NCI-H1694 (cell line): ENCODE measurements at places on chromosomes 12 and 14.

GRCh38 chr14:62905566-62905965, 139.7 kb downstream of the KCNH5 start:
- no peak for DNase-seq

GRCh38 chr12:99455350-99456035, 192.1 kb upstream of the GARIN6 start:
- DNase-seq: no peak

GRCh38 chr14:33674927-33675326, 275.9 kb downstream of the EGLN3 start:
- no peak for DNase-seq

GRCh38 chr14:64877846-64878245, 1.9 kb downstream of the SPTB start:
- no peak for DNase-seq

DNA sequence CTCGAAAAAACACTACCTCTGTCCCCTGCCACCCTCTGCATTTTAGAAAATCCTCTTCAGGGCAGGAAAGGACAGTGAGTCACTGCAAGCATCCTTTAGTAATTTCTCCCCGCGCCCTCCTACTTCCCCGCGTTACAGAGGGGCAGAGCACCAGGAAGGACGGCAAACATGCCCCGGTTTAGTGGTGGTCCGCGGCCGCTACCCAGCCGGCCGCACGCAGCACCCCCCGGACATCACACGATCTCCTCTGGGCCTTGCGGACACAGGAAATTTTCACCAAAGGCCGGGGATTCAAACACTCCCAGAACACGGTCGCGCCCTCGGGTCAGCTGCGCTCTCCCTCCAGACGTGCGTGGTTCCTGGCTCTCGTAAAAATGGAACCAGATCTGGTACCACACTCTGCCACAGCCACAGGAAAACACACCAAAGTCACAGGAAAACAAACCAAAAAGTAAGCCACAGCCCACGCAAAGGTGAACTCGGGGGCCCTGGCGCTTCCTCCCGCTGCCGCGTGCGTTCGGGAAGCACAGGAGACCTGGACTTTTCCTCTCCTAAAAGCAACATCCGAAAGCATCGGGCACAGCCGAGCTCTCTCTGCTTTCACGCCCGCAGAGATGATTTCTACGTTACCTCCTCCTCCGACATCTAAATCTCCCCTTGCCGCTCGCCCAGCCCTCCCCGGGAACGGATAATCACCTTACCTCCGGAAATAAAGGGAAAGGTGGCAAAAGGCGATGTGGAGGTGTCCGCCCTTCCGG, 839 bp downstream of the SLC38A1 start:
- DNase-seq: no peak

- no peak for DNase-seq
Measured at GRCh38 chr12:6754411-6754810, 1.5 kb upstream of the MLF2 start.

- no peak for DNase-seq
Measured at GRCh38 chr12:127294651-127295210, 972.2 kb upstream of the TMEM132C start.

GRCh38 chr12:45208604-45209487, 7.0 kb upstream of the ANO6 start:
- no peak for DNase-seq

DNA sequence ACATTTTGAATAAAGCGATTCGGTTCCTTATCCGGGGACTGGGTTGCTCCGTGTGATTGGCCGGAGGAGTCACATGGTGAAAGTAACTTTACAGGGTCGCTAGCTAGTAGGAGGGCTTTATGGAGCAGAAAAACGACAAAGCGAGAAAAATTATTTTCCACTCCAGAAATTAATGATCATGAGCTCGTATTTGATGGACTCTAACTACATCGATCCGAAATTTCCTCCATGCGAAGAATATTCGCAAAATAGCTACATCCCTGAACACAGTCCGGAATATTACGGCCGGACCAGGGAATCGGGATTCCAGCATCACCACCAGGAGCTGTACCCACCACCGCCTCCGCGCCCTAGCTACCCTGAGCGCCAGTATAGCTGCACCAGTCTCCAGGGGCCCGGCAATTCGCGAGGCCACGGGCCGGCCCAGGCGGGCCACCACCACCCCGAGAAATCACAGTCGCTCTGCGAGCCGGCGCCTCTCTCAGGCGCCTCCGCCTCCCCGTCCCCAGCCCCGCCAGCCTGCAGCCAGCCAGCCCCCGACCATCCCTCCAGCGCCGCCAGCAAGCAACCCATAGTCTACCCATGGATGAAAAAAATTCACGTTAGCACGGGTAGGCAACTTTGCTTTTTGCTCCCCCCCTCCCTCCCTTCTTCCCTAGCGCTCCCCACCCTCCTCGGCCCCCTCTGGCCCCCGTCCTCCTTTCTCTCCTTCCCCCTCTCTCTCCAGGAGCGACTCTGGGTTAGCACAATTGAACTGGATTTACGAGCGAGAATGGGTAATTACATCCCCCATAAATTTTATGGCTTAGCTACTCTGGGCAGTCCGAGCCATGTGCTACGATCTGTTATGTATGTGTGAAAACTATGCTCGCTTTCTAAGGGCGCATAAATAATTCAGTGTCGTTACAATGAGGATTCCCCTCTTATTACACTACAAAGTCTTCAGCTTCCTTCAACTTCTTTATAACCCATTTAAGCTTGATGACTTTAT, at the start of gene HOXC4:
Gene HOXC4 (plus strand): TSS at position 85 of the 991 bp plus-strand sequence. CDS start 88 bp downstream, at position 173.
- no peak for DNase-seq

GRCh38 chr12:14514154-14514842, 53.4 kb downstream of the PLBD1 start:
- no peak for DNase-seq

DNA sequence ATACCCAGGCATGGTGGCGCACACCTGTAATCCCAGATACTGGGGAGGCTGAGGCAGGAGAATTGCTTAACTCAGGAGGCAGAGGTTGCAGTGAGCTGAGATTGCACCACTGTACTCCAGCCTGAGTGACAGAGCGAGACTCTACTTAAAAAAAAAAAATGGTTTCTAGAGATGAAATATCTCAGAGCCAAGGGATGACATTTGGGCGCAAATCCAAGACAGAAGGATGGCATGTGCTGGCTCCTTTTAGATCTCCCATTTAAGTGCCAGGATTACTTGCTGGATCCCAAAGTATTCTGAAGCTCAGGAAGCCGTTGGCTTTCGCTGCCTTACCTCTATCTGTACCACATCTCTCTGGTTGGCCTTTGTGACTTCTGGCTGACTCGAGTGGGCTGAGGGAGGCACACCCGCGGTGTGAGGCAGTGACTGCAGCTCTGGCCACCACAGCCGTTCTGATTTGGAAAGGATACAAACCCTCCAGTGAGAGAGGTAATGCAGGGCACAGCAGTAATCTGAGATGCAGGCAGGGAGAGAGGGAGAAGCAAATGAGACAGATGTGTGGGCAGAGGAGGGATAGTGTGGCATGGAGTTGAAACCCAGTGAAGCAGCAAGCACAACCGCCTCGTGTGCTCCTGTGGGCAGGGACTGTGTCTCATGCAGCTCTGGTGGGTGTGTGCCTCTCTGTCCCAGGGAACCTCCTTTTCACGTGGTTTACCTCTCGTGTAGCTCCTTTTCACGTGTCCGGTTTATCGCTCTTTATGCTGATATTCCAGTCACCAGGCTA, 4.9 kb downstream of the B4GALNT3 start:
- DNase-seq: peak; percentile 26

DNA sequence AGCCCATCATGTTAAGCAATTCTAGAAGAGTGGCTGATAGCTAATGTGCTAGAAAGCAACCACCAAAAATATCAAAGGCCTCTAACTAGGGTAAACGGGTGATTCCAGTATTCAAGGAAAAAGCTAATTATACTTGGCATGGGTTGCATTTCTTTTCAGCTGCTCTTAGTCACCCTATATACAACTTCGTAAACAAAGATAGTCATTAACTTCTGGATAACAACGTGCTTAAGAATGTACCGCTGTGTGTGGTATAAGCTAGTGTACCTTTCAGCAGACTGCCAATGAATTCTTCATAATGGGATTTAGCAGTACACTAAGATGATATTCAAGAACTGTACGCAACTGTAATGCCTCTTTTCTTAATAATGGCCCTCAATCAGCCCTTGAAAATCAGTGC, 42.2 kb upstream of the SLC6A13 start:
- DNase-seq: no peak

- DNase-seq: no peak
Measured at GRCh38 chr14:64649383-64649998, 54.7 kb upstream of the PLEKHG3 start.

DNA sequence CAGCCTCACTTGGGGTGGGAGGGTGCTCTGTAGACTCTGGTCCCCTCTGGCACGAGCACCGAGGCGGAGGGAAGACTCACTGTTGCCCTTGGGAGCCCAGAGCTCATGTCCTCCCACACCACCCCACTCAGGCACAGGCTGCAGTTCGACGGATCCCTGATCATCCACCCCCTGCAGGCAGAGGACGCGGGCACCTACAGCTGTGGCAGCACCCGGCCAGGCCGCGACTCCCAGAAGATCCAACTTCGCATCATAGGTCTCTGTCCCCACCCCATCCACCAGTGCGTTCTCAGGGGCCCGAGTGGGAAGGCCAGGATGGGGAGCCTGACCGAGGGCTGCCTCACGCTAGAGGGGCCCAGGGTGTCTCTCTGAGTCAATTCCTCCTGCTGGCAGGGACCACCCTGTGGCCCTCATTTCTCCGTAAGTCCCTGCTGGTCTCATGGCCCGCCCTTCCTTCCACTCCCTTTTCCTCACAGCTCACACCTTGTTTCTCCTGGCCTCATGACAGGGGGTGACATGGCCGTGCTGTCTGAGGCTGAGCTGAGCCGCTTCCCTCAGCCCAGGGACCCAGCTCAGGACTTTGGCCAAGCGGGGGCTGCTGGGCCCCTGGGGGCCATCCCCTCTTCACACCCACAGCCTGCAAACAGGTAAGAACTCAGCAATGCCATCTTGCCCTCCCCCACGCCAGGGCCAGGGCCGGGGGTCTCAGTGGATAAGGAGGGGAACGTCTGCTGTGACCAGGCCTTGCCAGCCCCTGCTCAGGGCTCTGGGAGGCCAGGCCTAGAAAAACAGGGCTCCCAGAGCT, 27.0 kb downstream of the PAPLN start:
- DNase-seq: no peak

GRCh38 chr14:51776102-51776894, 84.1 kb upstream of the GNG2 start:
- DNase-seq: peak; percentile 64

DNA sequence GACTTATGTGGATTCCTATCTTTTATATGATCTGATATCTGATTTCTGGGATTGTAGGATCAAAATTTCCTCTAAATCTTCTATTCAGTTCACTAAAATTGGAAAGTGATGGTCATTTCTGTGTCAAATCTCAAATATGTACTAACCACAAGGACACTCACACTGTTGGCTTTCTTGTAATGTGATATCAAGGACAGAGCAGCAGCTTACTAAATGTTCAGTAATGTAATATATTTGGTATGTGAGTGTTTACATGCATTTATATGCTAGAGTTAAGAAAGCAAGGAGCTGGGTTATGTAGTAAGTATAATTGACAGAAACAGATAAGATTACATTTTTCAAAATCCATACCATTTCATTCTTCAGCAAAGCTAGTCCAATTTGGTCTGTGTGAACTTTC, 16.5 kb downstream of the PUS7L start:
- no peak for DNase-seq

DNA sequence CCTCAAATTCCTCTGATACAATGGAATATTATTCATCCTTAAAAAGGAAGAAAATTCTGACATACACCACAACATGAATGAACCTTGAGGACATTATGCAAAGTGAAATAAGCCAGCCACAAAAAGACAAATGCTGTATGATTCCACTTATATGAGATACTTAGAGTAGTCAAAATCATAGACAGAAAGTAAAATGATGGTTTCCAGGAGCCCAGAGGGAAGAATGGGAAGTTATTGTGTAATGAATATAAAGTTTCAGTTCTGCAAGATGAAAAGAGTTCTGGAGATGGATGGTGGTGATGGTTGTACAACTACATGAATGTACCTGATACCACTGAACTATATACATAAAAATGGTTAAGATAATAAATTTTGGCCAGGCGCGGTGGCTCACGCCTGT, 18.3 kb downstream of the VWF start:
- no peak for DNase-seq

DNA sequence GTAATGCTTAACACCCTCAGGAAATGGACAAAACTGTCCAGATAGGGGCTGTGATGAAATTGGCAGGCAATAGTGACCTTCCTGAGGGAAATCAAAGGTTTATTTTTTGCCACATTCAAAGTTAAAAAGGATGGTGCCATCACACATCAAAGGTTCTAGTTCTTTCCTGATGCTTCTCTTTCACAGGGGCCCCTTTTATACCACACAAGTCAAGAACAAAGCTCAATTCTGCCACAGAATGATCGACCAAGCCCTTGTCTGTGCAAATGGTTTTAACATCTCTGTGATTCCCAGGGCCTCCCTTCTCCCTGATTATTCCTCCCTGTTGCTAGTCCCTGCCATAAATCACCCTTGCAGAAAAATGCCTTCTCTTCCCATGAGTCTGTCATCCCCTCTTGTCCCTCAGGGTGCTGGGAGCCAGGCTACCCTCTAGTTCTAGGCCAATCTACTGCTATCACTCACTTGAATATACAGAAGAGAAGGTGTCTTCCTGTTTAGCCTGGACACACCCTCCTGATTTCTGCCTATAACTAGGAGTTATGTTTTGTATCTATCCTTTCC, 22.7 kb downstream of the SMCO2 start:
- DNase-seq: no peak

DNA sequence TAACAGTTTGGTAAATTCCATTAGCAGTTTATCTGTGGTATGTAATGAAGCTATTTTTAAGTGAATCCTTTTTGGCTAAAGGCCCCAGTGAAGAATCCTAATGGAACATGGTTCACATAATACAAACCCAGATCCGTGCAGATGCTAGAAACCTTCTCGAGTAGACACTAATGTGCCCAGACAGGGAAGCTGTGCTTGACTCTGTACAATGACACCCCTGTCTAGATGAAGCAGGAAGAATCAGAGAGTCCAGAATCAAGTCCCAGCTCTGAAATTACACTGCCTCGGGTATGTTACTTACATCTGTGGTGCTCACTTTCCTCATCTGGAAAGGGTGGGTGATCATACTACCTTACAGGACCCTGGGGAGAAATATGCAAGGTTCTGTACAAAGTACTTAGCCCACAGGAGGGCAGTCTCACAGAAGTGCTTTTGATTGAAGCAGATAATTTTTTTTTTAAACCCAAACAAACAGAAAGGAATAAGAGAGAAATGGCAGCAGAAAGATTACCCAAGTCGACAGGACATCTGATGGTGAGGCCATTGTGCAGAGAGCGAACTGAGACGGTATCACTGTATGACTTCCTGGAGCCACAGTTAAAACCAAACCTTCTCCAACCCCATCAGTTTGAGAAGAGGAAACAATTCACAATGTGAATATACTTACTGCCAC, 8.5 kb downstream of the CRACR2A start:
- no peak for DNase-seq

DNA sequence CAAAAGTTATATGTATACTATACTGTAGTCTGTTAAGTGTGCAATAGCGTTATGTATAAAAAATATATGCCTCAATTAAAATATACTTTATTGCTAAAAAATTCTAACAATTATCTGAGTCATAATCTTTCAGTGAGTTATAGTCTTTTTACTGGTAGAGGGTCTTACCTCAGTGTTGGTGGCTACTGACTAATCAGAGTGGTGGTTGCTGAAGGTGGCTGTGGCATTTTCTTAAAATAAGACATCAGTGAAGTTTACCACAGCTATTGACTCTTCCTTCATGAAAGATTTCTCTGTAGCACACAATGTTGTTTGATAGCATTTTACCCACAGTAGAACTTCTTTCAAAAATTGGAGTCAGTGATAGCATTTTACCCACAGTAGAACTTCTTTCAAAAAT, 23.4 kb downstream of the POLR3B start:
- no peak for DNase-seq

- DNase-seq: no peak
Measured at GRCh38 chr12:29552994-29553748, 55.7 kb upstream of the OVCH1 start.

GRCh38 chr12:66118240-66118891, 12.2 kb downstream of the LLPH start:
- no peak for DNase-seq
